GM04503 (cell line): ENCODE measurements at places on chromosomes 3 and 15.
A peak's percentile ranks its signal among the peaks of the same experiment; 100 is the strongest.

- no peak for DNase-seq
These were observed 19.7 kb upstream of the TM4SF19 start for GRCh38 chr3:196357905-196358304.

DNA sequence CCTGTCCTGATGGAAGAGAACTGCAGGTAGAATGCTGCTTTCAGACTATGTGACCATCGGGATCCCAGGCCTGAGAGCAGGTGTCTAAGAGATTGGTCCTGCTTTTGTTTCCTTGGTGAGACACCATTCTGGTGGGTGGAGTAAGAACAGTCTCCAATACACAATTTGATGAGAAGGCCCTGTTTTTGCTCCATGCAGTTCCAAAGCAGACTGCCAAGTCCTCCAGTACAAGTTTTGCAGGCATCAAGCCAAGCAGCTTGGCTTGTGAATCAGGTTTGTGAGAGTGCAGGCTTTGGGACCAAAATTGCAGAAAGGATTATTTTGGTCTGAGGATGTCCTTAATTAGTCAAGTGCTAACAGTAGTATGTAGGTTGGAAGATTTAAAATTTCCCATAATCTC lies 381.6 kb downstream of the FOXP1 start:
- DNase-seq: peak; percentile 21

DNA sequence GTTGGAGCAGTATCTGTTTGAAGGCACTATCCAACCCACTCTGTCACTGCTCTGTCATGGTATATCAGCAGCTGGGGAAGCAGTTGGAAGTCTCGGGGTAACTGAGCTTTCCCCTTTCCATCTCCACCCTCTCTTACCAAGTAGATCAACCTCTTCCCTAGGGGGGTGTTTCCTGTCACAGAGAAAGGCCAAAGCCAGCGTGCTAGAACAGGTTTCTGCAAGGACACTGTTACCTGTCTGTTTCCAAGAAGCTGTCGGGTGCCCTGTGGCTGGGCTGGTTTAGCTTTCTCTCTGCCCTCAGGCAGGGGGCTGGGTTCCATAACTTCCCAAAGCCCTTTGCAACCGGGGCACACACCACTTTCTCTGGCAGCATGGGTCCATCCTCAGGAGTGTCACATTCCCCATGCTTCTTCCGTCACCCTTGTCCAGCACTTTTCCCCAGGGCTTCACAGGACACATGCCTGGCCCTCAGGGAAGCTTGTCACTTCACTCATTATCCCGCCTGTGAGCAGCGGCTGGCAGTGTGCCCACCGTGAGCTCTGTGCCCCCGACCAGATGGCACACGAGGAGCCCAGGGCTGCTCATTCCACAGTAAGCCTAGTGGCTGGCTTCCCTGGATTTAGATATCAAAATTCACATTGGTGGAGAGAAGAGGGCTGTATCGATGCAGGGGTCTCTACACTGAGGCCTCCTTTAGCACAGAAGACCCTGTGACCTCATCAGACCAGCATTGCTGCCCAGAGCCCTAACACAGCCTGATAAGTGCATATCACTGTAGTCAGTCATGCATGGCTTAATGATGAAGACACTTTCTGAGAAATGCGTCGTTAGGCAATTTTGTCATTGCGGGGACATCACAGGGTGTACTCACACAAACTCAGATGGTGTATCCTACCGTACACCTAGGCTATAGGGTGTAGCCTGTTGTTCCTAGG lies 205.8 kb downstream of the SLCO3A1 start:
- no peak for DNase-seq

DNA sequence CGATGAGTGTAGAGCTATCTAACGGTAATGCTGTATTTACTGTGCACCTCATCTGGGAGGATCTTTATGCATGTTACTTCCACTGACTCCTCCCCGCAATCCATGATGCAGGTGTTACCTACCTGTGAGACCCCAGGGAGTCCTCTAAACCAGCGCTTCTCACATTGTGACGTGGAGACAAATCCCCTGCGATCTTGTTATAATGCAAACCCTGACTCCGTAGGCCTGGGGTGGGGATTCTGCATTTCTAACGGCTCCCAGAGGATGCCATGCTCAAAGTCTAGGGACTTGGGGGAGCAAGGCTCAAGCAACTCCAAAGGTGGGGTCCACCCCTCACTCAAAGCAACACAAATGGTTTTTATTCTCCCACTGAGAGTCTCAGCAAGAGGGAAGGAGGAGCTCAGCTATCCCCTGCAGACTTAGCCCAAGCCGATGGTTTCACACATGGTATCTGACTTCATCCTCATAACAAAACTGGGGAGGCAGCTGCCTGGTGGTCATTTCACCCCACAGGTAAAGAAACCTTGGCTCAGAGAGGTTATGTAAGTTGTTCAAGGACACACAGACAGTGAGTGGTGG lies 63.6 kb downstream of the PCSK6 start:
- DNase-seq: no peak

DNA sequence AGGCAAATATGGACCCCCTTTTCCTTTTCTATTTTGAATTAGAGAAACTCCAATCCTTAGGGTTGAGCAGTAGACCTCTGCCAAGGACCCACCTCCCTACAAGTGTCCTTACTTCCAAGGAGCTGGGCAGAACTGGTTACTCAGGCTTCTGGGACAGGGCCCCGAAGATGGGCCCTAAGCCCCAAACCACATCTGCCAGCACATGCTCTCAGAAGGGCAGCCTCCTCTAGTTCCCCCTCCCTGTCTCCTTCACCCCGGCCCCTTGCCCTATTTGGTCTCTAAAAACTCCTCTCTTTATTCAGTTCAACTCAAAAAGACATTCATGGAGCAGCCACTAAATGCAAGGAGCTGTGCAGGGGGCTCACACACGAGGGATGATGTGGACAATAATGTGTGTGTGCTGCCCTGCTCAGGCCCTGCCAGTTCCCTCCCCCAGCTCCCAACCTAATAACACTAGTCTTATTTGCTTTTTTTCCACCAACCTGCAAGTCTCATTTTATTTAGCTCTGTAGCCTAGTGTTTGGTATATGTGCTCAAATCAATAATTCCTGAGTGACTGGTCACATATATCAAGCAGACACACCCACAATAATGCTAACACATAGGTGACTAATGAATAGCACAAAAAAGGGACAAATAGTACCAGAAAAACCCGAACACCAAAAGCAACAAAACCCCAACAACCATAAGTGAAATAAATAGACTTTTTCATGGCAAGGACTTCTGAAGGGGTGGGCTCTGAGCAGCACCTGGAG lies 12.2 kb downstream of the ZDHHC3 start:
- no peak for DNase-seq

GRCh38 chr3:139109271-139109670 lies 64.6 kb upstream of the PRR23C start:
- no peak for DNase-seq

GRCh38 chr3:64238971-64239667 lies 13.9 kb upstream of the PRICKLE2 start:
- peak; percentile 86 for DNase-seq

DNA sequence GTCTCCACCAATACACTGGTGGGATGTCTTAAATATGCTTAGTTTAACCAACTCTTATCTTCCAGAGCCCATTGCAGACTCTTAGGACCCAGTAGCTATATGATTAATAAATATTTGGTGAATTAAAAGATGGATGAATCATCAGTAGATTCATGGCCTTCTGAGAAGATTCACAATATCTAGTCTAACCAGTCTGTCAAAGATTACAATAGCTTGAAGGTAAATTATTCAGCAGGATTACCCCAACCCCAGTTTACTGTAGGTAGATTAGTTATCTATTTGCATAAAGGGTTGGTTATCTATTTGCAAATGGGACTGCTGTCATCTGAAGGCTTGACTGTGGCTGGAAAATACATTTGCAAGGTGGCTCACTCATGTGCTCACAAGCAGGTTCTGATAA lies 239.4 kb upstream of the THRB start:
- no peak for DNase-seq

- DNase-seq: no peak
These were observed 28.3 kb upstream of the CRYBG3 start for GRCh38 chr3:97793420-97794019.

GRCh38 chr3:152943645-152944044 lies 108.7 kb downstream of the P2RY1 start:
- DNase-seq: no peak

GRCh38 chr3:105715372-105715771 lies 153.4 kb downstream of the CBLB start:
- DNase-seq: peak; percentile 19

DNA sequence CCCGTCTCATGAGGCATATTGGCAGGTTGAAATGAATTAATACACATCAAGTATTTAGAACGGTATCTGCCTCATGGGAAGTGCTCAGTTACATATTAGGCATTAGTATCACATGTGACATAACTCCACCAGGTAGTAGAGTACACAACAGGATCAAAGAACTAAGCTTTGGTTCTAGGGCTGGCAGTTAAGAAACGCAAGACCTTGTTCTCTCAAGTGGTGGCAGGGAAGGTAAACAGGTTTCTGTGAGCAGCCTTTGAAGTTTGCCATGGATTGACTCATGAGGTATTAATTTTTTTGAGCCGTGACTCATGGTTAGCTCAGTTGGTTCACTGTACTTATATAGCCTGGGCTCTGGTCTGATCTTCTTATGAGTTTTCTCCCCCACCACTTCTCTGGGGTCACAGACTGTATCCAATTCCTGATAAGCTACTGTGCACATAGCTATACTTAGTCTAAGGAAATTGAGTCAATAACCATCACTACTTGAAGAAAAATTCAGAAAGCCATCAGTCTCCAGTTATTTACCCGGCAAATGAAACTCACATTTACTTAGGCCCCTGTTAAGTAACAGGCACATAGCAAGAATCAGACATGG lies 155.6 kb upstream of the STT3B start:
- no peak for DNase-seq
